ENCODE measurements at places on chromosomes 6 and 20.

DNA sequence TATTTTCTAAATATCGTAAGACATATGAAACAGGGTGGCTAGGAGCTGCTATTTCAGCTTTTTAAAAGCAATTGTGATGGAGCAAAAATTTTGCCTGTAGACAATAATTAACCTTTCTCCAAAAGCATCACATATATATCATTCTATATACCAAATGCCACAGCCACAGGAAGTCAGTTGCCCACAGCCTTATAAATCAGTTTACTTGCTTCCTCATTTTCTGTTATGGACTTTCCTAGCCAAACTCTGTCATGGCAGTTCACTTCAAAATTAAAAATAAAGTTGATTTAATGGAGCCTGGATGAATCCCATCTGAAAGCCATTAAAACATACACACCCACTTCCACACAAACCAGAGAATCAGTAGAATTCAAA lies 93.4 kb upstream of the NHSL1 start:
- DNase-seq, result no peak

GRCh38 chr6:93293872-93294271 lies 125.5 kb downstream of the EPHA7 start:
- no peak for DNase-seq

GRCh38 chr6:160041608-160042007 lies 72.7 kb downstream of the IGF2R start:
- DNase-seq, result no peak

- no peak for DNase-seq
Measured at GRCh38 chr6:163984124-163984936, 569.8 kb downstream of the QKI start.

GRCh38 chr6:654136-654535 lies 2.8 kb downstream of the HUS1B start:
- no peak for DNase-seq

DNA sequence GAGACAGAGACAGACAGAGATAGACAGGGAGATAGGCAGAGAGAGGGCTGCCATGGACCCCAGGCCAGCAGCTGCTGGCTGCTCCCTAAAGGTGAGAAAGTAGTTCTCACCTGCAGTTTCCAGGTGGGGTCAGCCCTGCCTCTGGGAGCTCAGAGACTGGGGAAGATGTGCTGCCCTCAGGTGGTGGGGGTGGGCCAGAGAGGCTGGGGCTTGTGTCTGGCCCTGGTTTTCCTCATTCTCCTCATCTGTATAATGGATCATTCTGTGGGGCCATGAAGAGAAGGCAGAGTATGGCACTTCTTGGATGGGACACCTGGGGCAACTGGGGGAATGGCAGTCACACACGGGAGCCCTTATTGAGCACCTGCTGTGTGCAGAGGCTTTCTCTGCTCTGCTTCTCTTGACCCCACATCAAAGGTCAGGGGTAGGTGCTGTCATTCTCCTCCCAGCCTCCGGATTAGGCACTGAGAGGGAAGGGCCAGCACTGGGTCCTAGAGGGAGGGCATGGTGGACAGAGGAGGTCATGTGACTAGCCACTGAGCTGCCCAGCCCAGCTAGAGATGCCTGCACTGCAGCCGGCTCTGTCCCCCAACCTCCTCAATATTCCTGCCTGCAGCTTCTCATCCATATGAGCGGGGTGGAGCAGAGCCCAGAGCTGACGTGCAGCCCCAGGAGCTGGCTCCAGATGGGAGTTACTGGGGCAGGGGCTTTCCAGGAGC lies 4.1 kb downstream of the ANGPT4 start:
- peak; percentile 7 for DNase-seq
